Caco-2 (cell line): ENCODE measurements at places on chromosomes 16 and 17. TPM values are rescaled to one million over a fixed set of nuclear protein-coding genes. Genes with fewer than 3 reads are reported as not detected.

DNA sequence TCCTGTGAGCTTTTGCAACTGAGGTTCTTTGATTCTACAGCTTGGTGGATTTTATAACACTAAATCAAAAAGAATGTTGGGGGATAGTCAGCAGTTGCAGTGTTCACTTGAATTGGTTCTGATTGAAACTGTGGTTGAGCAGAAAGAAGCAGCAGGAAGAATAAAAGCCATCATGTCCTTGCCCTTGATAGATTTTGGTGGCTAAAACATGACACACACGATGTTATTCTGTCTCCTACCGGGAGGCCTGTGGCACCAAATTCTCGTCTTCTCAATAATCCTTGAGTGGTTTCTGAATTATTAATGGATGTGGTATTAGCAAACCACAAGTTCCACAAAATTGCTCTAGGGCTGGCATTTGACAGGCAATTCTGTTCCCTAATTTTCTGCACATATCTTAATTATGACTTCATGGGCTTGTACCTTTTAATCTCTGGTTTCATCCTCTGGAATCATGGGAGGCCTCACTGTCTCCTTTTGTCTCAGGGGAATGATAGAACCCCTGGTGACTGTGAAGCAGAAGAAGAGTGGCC lies 338.2 kb downstream of the SNX29 start:
- DNase-seq = no peak

GRCh38 chr16:11347831-11348230 lies 2.6 kb downstream of the RMI2 start:
- DNase-seq = no peak

DNA sequence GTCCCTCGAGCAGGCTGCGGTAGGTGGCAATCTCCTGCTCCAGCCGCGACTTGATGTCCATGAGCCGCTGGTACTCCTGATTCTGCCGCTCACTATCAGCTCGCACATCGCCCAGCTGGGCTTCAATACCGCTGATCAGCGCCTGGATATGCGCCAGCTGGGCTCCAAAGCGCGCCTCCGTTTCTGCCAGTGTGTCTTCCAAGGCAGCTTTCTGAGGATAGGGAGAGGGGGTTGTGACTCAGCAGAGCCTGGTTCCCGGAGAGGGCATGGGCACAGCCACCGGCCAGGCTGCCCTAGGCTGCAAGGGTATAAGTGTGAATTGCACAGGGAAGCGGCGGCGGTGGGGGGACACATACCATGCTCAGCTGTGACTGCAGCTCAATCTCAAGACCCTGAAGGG lies 4.3 kb downstream of the KRT19 start:
- DNase-seq = no peak

DNA sequence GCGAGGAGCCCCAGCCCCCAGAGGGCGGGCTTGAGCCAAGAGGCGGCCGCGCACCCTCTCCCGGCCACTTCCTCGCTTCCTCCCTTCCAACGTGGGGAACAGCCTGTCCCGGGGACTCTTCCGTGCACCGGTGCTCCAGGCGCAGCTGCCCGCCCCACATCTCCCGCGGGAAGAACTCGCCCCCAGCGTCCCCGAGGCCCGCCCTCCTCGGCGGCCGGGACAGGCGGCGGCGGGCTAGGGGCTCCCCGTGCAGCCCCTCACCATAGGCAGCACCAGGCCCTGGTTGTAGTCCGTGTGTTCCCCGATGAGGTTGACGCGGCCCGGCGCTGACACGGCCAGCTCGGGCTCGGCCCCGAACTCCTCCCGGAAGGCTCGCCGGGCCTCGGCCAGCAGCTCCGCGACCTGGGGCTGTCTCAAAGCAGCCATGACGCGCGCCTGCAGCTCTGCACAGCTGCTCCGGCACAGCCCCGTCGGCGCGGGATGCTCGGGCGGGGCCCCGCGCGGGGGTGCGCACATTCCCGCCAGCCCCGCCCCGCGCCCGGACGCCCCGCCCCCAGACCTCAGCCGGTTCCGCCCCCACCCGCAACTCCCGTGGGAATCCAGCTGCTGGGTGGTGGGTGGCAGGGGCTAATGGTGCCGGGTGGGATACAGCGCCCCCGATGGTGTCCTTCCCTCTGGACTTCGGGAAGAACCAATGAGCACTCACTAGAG lies at the start of gene GALK1:
TSS of gene GALK1 (minus strand) at position 482 of the 711 bp plus-strand sequence. CDS start at position 426, 56 bp downstream.
- peak; percentile 81 for DNase-seq

DNA sequence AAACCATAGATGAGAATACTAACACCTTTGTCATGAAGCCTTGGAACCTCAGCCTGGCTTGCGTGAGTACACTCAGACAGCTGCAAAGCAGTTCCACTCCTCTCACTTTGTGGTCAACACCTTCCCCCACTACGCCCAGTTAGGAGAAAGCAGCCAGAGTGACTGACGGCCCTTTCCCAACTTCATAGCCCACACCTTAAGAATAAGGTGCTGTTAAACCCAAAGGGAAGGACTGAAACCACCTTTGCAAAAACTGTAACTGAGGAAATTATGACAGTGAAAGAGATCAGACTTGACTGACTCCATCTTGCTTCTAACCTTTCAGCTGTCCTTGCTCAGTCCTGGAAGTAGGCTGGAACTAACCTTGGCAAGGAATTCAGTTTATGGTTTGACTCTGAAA lies 13.7 kb downstream of the N4BP1 start:
- DNase-seq = no peak

- no peak for DNase-seq
Measured at GRCh38 chr17:31458829-31459228, 67.4 kb downstream of the RAB11FIP4 start.

- DNase-seq = no peak
Measured at GRCh38 chr16:6496996-6497395, 835.6 kb upstream of the RBFOX1 start.

- no peak for DNase-seq
Measured at GRCh38 chr16:59259074-59259949, 525.2 kb upstream of the GOT2 start.

- peak; percentile 91 for DNase-seq
Measured at GRCh38 chr17:48724251-48725003, 1.4 kb downstream of the PRAC2 start.

GRCh38 chr16:84618581-84619460 lies 943 bp upstream of the COTL1 start:
- DNase-seq = peak; percentile 91

GRCh38 chr17:66347661-66348514 lies 45.5 kb downstream of the PRKCA start:
- no peak for DNase-seq

DNA sequence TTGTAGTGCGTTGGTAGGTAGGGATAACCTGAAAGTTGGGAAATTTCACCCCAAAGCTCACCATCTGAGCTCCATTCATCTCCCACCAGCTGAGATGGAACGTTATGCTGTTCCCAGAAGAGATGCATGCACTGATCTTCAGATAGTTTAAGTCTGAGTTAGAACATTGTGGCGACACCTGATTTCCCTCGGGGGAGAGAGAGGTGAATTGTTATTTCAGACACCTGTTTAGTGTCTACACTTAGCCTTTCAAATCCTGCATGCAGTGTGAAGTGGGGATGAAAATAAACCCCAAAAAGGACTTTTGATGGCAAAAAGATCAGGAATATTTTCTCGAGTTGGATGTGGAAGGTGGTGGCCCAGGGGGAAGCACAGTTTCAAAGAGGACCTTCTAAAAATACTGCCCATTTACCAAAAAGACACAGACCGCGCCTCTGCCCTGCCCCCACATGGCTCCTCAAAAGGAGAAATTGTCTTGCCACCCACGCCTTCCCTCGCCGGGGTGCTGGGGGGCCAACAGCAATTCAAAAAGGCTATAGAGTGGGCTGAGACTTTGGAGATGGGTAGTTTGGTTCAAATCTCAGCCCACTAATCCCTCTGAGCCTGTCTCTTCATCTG lies 11.4 kb downstream of the CIITA start:
- no peak for DNase-seq

DNA sequence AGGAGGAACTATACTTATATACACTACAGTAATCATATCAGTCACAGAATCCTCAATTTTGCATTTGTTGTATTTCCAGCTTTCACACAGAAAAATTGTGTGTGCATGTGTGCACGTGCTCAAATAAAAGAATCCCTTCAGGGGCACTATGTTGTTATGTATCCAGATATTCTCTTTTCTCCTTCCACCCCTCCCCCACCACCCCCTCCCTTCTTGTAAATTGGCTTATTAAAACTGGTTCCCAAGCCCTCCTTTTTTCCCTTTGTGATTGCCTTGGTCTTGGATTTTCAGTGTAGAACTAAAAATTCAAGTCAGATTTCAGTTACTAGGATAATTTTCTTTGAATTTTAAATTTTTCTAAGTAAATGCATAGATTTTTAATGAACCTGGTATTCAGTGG lies 86.3 kb downstream of the WNT3 start:
- DNase-seq = no peak

DNA sequence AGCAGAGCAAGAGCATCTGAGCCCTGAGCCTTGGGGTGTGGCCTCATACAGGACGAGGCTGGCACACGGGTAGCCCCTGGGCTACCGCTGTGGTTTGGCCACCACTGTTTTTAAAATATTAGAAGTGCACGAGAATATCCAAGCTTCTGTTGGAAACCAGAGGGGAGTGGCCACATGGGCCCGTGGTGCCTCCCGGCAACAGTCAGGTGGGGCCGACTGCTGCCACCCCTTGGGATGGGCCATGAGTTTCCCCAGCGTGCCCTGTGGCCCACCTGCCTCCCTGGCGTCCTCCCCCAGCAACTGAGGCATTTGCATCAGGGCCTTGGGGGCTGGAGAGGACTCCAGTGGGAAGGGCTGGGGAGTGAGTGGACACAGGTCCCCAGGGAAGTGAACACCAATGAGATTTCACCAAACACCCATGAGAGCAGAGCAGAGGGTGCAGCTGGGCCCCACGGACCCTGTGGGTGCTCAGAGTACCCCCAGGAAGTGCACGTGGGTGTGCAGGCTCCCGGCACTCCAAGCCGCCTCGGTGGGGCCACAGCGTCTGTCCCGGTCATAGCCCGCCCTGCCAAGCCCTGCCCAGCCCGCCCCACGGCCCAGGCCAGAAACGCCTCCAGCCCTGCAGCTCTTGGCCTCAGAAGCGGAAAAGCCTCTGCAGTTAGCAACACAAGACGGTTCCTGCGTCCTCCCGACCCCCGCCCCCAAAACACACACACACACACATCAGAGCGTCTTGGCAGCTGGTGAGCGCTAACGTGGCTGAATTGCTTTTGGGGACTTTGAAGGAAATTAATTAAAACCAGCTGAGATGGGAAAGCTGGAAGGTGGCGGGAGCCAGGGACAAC lies 22.7 kb downstream of the ZNF469 start:
- no peak for DNase-seq

- no peak for DNase-seq
Measured at GRCh38 chr16:66851166-66851964, 7.2 kb downstream of the CA7 start.

DNA sequence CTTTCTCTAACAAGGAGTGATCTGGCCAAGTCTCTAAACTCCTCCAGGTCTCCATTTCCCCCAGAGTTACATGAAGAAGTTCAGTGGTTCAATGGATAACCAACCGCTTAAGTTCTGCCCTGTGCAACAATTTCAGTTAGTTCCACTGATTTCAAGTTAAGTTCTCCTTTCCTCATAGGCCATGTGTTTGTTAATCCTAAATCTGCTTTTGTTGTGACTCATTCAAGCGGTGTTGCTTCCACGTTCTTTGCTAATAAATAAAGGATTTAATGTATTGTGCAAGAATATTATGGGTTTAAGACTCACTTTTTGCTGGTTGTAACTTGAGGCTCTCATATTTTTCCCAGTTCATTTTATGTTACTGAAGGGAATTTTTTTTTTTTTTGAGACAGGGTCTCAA lies 36.3 kb downstream of the GNA13 start:
- DNase-seq = no peak

- DNase-seq = no peak
Measured at GRCh38 chr16:17497648-17498047, 26.9 kb upstream of the XYLT1 start.

DNA sequence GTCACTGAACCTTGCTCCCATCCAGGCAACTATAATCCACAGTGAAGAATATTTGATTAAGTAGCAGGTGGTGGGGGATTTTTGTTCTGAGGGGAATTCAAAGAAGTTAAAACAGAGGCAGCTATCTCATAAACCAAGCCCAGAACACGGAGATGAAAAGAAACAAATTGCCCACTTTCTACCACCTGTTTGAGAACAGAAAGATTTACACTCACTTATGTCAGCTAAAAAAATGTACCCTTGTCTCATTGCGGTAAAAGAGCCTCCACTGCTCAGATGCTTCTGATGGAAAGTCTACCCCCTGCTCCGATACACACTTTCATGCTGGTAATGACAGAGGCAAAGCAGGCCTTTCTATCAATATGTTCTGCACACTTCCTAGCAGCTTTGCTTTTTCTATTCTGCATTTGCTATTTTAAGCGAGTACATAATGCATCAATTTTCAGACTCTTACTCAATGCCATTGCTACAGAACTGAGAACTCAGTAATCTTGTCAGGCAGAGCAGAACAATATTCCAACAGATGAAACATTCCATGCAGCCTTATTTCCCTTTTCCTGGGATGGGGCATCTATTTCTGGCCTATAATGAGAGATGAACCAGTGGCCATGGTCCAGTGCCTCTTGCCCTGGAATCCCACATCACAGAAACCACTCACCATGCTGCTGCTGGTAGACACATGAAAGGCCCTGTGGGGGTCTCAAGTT lies 29.0 kb downstream of the CDK5R1 start:
- no peak for DNase-seq

DNA sequence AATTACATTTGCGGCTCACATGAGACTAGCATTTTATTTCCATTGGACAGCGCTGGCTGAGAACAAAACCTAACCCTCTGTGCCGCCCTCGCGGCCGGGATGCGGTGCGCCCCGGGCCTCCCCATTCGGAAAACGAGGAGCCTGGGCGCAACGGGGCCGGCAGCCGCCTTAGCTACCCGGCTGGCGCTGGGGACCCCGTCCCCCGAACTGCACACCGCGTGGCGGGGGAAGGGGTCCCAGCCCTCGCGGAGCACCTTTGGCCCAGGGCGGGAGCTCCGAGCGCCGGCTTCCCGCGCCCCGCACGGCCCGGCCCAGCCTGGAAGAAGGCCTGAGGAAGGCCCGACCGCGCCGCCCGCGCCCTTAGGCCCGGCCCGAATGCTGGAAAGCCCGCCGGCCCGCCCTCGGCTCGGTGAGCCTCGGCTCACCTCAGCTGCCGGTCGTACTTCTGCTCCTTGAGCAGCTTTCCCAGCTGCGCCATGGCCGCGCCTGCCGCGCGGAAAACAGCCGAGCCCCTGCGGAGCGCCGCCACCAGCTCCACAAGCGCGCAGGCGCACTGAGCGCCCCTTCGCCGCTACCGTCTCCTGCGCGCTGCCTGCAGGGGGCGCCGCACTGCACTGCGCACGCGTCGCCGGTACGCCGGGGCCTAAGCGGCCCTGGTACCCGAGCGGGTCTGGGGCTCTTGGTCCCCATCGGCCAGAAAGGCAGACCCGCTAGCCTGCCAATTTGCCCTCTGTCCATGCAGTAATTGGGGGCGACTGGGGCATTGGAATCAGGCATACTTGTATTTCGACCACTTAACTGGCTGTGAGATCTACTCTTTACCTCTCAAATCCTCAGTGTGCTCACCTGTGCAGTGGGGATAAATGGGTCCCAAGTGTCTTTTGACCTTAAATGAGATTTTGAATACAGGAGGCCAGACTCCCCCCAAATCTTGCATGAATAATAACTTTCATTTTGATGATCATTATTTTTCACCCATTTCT lies at the start of gene NAE1:
TSS of gene NAE1 (minus strand) at position 555 of the 983 bp plus-strand sequence. CDS start at position 478, 77 bp downstream.
- peak; percentile 96 for DNase-seq

GRCh38 chr17:81094509-81095382 lies 59.8 kb downstream of the BAIAP2 start:
- peak; percentile 65 for DNase-seq

Gene SLC38A8
- 0.79 and 2.1 TPM in 2 replicates for total RNA-seq

Gene PRAC2
- not detected in 2 replicates for total RNA-seq

Gene KRT33B
- not detected in 2 replicates for total RNA-seq

Gene SEZ6L2
- total RNA-seq = 24.1 and 26.3 TPM in 2 replicates

Gene C1QTNF8
- not detected in 2 replicates for total RNA-seq

Gene NXPH3
- total RNA-seq = 1.7 and 2.0 TPM in 2 replicates

Gene MYH13
- not detected in 2 replicates for total RNA-seq

Gene NATD1
- total RNA-seq = 14.4 and 18.4 TPM in 2 replicates

Gene KIFC3
- 103 and 108 TPM in 2 replicates for total RNA-seq

Gene ABCC6
- total RNA-seq = 43.5 and 44.6 TPM in 2 replicates
